ENCODE measurements at places on chromosomes 4 and X.

DNA sequence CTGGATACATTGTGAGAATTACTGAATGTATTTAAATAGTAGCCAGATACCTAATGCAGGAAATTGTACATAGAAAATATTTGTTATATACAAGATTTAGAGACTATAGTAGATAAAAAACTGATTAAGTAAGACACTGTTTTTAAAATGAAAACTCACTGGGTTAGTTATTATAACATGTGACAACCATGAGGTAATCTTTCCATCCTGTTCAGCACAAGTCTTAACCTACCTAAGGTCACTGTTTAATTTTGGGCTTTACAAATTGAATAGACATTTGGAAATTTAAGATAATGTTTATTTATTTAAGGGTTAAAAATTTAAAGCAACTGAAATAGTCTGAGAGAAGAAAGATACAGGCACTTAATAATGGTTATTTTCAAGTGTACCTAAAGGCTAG, 102.1 kb downstream of the STIM2 start:
- DNase-seq = no peak

- no peak for DNase-seq
Measured at GRCh38 chr4:99315839-99316238, 5.4 kb downstream of the ADH1B start.

DNA sequence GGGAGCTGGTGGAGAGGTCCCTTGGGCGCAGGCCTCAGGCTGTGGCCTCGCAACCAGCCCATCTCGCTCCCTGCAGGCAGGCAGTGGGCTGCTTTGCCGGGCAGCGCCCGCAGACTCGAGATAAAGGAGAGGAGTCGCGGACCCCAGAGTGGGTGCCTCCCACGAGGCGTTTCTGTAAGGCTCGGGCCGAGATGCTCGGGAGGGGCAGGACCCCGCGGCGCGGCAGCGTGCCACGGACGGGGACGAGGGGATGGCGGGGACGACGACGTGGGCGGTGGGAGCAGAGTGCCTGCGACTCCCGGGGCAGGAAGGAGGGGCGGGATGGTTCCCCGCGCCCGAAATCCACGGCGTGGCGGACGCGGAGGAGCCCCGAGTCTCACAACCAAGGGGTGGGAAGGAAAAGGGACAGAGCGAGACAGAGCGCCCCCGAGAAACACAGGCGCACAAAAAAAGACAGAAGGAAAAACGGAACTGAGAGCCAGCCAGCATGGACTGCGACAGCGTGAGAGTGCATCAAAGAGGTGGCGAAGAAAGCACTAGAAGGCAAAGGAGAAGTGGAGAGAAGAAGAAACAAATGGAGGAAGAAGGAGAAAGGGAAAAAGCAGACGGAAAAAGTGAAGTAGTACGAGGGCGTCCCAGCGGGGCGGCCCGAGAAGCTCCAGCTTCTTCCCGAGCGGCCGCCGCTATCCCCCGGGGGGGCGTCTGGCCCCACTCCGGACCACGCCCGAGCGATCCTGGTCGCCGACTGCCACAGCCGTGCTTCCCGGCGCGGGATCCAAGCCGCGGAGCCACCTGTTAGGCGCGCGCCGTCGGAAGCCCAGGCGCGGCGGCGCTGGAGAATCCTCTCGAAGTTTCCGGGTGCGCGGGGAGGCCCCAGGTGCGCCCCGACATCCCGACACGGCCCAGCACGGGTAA, 1.5 kb downstream of the BEND4 start:
- DNase-seq = no peak

GRCh38 chr4:172188248-172188988, 375.2 kb downstream of the GALNTL6 start:
- no peak for DNase-seq

- DNase-seq = no peak
Measured at GRCh38 chrX:47612418-47612817, 7.2 kb downstream of the SYN1 start.

- DNase-seq = no peak
Measured at GRCh38 chrX:50769389-50770063, 44.5 kb downstream of the SHROOM4 start.

DNA sequence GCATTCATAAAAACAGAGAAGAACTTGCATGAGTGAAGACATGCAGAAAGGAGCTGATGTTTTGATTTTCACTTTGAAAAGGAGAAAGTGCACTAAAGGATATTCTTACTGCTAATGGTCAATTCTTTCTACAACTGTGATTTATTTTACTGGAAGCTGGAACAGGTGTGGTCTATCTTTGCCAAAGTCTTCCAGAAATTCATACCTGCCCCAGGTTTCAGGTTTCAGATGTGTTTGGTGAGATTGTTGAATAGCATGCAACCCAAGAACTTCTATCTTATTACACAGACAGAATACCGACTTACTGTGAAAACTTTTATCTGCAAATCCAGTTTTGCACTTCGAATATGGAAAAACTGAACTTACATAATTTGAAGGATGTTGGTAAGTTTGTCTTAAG, 388.3 kb downstream of the PDGFC start:
- DNase-seq = no peak

GRCh38 chr4:119231491-119231890, 19.0 kb downstream of the USP53 start:
- no peak for DNase-seq

DNA sequence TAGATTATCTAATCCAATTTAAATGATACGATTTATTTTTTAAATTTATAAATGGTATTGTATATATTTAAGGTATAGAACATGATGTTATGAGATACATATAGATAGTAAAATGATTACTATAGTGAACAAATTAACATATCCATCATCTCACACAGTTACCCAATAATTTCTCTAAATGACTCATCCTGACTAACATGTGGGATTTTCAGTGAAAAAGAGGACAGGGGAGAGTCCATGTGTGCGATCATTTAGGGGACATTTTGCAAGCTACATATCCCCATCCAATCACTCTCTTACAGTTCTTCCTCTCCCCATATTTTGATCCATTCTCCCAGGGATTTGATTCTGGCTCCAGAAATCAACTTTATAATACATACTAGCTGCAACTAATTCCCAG, 88.2 kb downstream of the ABCB7 start:
- peak; percentile 5 for DNase-seq

DNA sequence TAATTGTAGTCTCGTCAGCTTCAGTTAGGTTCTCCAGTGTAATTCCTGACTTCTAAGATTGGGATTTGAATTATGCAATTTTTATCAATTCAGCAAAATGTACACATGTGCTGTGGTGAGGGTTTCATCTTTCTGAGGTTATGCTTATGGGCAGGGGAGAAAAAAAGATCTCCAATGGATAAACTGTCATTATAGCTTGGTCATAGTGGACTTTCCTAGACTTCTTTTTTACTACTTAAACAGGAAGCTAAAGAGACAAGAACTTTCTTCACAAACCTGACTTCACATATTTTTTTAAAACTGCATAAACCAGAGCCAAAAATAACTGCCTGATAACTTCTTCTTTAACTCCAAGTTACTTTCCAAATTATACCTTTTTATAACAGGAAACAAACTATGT, 21.7 kb upstream of the SPP1 start:
- no peak for DNase-seq

GRCh38 chrX:38462257-38462656, 99.1 kb upstream of the TSPAN7 start:
- DNase-seq = no peak
